Heart right ventricle (tissue), 16 donors: ENCODE measurements at places on chromosomes 1 and 21. TPM values are rescaled to one million over a fixed set of nuclear protein-coding genes. Genes with fewer than 3 reads are reported as not detected.

- DNase-seq = peak; percentile 73
Measured at GRCh38 chr21:45596704-45597318, 46.7 kb upstream of the PCBP3 start.

GRCh38 chr1:19650416-19651140 is 6.5 kb downstream of the NBL1 start:
- DNase-seq = peak; percentile 46

GRCh38 chr1:116488071-116488470 is 82.8 kb downstream of the CD58 start:
- no peak for DNase-seq

DNA sequence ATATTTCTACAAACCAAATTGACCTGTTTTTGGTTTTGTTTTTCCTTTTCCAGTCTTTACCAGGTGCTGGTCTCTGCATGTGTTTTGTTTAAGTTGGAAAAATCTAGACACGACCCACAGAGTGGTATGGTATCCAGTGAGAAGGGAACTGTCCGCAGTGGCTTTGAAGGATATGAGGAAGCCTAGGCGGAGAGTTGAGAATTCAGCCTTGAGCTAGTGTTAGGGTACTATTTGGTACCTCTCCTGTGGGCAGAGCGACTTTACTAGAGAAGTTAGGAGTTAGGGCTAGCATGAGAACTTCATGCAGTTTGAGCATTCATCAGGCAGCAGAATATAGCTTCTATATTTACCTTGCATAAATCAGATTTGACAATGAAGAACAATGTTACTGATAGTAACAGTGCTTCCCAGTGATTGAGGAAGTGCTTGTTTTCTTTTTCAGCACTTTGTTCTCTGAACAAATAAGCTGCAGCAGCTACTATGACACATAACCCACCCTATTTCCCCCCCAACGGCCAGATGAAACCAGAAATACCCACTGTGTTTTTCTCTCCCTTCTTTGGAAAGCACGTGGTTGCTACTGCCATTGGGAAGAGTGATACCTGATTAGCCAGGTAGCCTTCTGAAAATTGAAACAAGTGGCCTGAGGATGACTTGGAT is 19.0 kb downstream of the MRPS6 start:
- DNase-seq = no peak

- DNase-seq = no peak
Measured at GRCh38 chr1:8839990-8840389, 22.6 kb upstream of the RERE start.

DNA sequence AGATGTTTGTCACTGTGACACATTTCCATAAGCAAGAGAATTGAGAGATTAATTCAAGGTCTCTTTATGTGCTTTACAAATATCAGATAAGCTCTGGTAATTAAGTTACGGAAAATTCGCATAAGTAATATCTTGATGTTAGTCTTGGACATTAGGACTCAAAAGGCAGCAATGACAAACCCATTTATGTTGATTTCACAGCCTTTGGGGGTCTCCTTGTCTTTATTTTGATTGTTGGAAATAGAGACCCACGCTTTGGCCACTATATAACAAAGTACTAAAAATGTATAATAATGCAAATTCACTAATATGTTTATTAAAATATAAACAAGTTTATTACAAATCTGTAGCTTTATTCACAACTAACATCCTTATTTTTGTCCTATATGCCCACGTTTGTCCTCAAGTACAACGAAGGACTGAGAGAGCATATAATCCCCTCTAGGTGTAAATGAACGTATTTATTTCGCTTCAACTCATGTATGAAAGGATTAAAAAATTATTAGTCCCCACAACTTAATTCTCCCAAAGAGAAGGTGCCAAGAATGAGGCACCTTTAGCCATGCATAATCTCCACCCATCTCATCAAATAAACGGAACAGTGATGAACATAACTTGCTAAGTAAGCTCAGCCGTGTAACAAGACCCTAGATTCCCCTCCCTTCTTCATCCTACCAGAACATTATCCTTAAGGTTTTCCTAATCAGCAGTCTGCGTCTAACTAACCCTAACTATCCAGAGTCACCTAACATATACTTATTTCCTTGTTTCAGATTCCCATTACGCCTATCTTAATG is 1.6 kb upstream of the LAMC1 start:
- DNase-seq = no peak

DNA sequence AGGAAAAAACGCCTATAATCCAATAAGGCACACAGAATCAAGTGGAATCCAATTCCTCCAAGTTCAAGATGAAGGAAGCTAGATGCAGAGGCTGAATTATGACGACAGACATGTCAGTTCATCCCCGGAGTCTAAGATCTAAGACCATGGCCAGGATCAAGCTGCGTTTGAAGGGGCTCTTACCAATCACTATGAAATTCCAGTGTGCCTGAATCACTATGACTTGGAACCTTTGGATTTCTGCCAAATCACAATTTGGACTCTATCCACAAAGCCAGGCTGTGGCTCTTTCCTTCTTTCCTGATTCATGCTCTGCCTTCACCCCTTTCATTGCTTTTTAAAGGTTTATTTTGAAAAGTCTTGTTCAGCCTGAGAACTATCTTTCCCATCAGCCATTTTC is 17.1 kb downstream of the OLIG2 start:
- no peak for DNase-seq

GRCh38 chr1:212142883-212143530 is 107.5 kb downstream of the DTL start:
- no peak for DNase-seq

- no peak for DNase-seq
Measured at GRCh38 chr1:240813720-240814119, 201.8 kb upstream of the GREM2 start.

GRCh38 chr1:235063068-235063765 is 65.4 kb downstream of the TOMM20 start:
- DNase-seq = no peak

DNA sequence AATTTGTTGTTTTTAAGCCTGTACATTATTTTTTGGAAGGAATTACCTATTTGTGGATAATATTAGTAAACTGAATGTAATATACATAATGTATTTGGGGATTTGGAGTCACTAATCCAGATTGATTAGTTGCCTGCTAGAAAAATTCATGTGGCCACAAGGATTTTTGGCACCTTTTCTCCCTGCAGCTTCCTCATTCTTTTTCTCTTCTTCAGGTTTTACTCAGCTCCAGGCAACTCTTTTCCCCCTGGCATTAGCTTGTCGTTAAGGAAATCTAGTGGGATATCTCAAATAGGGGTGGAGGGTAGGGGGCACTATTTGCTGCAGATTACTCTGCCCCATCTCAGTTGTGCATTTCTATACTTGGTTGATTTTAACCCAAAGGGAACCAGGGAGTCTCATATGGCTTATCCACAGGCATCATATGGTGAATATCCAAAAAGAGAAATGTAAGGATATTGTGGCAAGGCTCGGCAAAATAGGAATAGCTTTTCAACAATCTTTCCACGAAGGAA is 203.1 kb downstream of the NFIA start:
- no peak for DNase-seq

- no peak for DNase-seq
Measured at GRCh38 chr1:4416189-4416588, 238.2 kb upstream of the AJAP1 start.

GRCh38 chr1:10187026-10187334 is 23.4 kb upstream of the KIF1B start:
- no peak for DNase-seq

- no peak for DNase-seq
Measured at GRCh38 chr21:39350094-39351005, 1.5 kb upstream of the HMGN1 start.

DNA sequence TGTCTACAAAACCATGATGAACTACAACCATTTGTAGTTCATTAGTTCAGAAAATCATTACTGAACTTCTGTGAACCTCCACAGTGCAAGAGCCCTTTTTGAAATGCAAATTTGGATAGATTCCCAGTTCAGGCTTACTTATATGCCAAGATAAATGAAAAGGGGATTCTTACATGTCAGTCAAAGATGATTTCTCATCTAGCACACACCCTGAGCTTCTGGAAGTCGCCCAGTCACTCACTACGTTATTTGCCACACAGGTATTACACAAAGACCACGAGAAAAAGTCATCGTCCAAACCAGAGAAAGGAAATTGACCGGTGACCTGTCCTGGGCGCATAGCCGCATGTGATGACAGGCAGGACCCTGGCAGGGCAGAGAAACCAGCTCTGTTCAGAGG is 41.8 kb downstream of the ETS2 start:
- DNase-seq = no peak

DNA sequence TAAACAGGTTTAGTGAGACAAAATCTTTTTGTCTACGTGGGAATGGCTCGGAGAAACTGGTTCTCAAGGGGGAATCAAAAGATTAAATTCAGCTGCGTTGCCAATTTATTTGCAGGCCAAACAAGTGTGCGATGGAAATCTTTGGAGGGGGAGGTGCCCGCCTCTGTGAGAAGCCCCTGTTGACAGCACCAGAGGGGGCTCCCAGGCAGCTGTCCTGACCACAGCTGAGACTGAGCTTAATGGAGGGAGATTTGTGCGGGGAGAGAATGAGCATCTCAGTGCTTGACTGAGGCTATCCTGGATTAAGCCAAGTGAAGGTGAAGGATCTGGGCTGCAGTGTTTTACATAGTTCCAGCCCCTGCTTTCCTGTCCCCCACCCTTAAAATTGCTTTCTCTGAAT is 169.7 kb downstream of the ATG4C start:
- DNase-seq = no peak

DNA sequence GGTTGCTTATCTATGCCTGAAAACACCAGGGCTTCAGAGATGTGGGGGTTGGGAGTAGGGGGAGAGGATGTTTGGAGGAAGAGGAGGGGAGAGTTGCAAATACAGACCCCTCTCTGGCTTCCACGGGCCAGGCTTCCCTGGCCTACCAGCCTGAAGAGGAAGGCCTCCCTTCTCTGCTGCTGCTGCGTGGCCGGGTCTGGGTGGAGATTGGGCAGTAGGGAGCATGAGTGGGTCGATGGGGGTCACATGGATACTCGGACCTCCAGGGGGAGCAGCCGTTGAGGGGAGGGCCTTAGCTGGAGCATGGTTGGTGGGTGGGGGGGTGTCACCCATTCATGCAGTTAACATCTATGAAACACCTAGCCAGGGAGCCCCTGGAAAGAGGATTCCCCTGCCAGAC is 1.5 kb downstream of the RORC start:
- DNase-seq = no peak

DNA sequence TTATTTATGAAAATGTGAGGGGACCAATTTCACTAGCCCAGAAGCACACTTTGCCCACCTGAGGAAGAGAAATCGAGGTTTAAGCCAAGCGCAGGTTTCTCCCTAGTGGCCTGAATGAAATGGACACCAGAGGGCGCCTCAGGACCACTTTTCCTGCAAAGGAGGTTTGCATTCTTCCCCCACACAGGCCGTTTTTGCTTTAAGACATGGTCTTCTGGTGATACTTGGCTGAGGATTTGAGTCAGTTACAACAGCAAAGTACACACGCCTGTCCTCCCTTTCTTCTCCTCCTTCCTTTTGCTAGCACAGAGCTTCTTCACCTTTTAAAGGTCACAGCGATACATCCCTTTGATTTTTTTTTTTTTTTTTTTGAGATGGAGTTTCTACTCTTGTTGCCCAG is 5.4 kb downstream of the PLA2G2E start:
- DNase-seq = peak; percentile 75

- no peak for DNase-seq
Measured at GRCh38 chr1:63626222-63626621, 33.0 kb downstream of the PGM1 start.

GRCh38 chr21:38852278-38852677 is 46.5 kb downstream of the ETS2 start:
- DNase-seq = no peak

DNA sequence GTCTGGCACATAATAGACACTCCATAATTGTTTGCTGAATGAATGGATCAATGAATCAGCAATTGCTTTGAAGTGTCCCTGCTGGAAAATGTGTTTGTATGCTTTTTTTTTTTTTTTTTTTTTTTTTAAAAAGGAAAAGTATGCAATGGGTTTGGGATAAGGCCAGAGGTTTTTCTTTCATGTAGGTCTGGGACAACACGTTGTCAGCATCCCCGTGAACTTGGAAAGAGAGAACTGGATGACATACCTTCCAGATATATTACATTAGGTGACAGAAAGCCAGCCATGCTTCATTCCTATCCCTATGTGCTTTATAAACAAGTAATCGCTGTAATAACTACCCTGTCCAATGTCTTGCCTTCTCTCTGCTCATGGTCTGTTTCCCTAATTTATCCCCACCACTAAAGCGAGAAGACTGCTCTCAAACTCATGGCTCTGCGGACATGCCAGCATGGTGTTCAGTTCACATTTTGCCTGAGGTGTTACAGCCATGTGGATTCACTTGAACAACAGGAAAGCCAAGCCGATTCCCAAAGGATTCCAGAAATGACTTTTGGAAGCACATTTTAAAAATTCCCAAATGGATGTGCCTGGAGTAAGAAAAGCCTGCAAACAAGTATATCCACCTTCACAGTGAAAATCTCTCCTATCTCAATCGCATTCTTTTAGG is 34.8 kb upstream of the GREM2 start:
- DNase-seq = no peak

GRCh38 chr1:70767377-70767776 is 280.2 kb downstream of the PTGER3 start:
- no peak for DNase-seq

DNA sequence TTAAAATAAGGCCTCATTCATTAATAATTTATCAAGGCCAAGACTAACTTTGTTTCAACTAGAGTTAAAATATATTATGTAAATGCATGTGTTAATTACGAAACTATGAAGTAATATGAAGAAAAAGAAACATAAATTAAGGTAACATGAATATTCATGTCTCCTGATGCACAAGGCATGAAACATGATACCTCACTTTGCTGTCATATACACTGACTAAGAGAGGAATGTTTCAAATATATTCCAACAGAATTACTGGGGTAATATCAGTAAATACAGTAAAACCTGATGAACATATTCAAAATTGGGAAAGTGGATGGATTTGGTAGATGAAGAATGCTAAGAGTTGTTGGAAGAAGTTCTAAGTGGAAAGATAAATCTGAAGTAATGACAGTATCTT is 274.6 kb downstream of the LRRC7 start:
- no peak for DNase-seq

- DNase-seq = peak; percentile 49
Measured at GRCh38 chr1:108692724-108693655, 880 bp downstream of the PRPF38B start.

GRCh38 chr1:185846672-185847444 is 112.7 kb downstream of the HMCN1 start:
- DNase-seq = no peak

GRCh38 chr1:27719286-27720251 is 6.2 kb upstream of the FAM76A start:
- DNase-seq = no peak

DNA sequence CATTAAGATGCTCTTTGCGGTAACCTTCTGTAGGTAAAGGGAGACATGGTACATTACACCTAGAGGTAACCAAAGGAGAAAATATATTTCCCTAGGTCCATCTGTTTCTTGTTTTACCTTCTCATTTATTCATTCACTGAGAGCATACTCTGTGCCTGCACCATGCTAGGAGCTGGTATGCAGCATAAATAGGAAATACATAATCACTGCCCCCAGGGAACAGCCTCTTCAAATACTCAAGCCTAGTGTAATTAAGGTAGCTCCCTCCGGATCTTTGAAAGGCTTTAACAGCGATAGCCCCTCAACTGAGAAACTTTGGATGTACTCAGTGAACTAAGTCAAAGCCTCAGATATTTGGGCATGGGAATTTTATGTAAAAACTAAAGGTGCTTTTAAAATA is 123.6 kb downstream of the GABPA start:
- DNase-seq = no peak

The PTPRU gene
- 13.5 TPM for polyA plus RNA-seq

The CC2D1B gene
- polyA plus RNA-seq = 19.1 TPM

The PRELP gene
- polyA plus RNA-seq = 15.3 TPM

The RAP1A gene
- polyA plus RNA-seq = 64.2 TPM

The KDM5B gene
- polyA plus RNA-seq = 4.9 TPM

The SPATA21 gene
- polyA plus RNA-seq = 0.20 TPM

The CD48 gene
- polyA plus RNA-seq = 0.80 TPM
